ENCODE measurements at places on chromosomes 6 and 20. TPM values are rescaled to one million over a fixed set of nuclear protein-coding genes. Genes with fewer than 3 reads are reported as not detected.

- no peak overlapping the region for H3K27ac ChIP-seq
- peaks cover 3% of the 10 kb centered on the region for H3K4me1 ChIP-seq
- no peaks in the 10 kb centered on the region for H3K27me3 ChIP-seq
- no peak for DNase-seq
- H3K4me3 ChIP-seq, result no peak overlapping the region
- H3K36me3 ChIP-seq, result no peaks in the 10 kb centered on the region
Measured at GRCh38 chr20:23878787-23879186, 761 bp downstream of the CST5 start.

TRIM31 gene
- not detected for total RNA-seq

DNA sequence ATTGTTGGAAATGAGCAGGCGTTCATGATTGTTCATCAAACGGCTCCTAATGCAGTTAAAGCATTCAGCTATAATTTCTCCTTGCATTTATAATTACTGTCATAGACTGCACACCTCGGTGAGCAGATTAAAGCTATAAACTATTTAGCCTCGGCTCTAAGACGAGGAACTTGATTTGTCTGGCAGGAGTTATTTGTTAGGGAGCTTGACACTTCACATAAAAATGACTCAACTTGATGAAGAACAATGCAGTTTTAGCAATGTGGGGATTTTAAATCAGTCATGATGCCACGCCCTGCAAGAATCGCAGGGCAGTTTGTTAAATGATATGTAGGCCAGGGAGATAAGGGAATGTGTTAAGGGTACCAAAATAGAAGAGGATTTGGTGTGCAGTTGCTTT is 290.2 kb downstream of the TSHZ2 start:
- H3K27ac ChIP-seq, result no peak overlapping the region
- no peak overlapping the region for H3K4me3 ChIP-seq
- DNase-seq, result no peak
- no peaks in the 10 kb centered on the region for H3K27me3 ChIP-seq
- H3K4me1 ChIP-seq, result no peaks in the 10 kb centered on the region

DNA sequence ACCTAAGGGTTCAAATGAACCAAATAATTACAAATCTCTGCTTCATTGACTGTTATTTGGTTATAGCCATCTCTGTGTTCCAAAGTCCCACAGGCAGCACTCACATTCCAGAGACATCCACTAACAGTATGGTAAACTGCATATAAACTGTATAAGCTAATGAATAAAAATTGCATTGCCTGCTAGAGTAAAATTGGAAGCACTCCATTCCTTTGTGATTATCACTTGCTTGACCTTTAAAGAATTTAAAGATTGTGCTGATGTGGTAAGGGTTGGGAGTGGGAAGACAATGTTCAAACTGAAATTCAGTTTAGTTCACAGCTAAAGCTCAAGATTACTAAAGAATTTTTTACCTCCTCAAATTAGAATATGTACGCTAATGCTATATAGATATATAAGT is 31.0 kb upstream of the OSTM1 start:
- no peaks in the 10 kb centered on the region for H3K36me3 ChIP-seq
- H3K4me1 ChIP-seq, result no peaks in the 10 kb centered on the region
- H3K27ac ChIP-seq, result no peak overlapping the region

ACTL10 gene
- 4.1 TPM for total RNA-seq

GRCh38 chr6:121430514-121431460 is 4.7 kb upstream of the GJA1 start:
- H3K4me1 ChIP-seq, result peaks cover 4% of the 10 kb centered on the region
- H3K27me3 ChIP-seq, result peaks cover 10% of the 10 kb centered on the region
- no peak overlapping the region for H3K27ac ChIP-seq
- H3K4me3 ChIP-seq, result no peak overlapping the region
- no peaks in the 10 kb centered on the region for H3K36me3 ChIP-seq
- no peak for DNase-seq

- DNase-seq, result no peak
- H3K27ac ChIP-seq, result peak overlapping the region; percentile 4
- no peak overlapping the region for H3K4me3 ChIP-seq
- H3K36me3 ChIP-seq, result peaks cover 18% of the 10 kb centered on the region
Measured at GRCh38 chr20:31566319-31566657, 38.8 kb upstream of the ID1 start.

TP53TG5 gene
- 0.40 TPM for total RNA-seq

Data from activated naive CD8-positive, alpha-beta T cell treated with anti-CD3 and anti-CD28 coated beads for 36 hours (primary cell).